ENCODE measurements at places on chromosomes 11 and 22. TPM values are rescaled to one million over a fixed set of nuclear protein-coding genes. Genes with fewer than 3 reads are reported as not detected.
A peak's percentile ranks its signal among the peaks of the same experiment; 100 is the strongest.

DNA sequence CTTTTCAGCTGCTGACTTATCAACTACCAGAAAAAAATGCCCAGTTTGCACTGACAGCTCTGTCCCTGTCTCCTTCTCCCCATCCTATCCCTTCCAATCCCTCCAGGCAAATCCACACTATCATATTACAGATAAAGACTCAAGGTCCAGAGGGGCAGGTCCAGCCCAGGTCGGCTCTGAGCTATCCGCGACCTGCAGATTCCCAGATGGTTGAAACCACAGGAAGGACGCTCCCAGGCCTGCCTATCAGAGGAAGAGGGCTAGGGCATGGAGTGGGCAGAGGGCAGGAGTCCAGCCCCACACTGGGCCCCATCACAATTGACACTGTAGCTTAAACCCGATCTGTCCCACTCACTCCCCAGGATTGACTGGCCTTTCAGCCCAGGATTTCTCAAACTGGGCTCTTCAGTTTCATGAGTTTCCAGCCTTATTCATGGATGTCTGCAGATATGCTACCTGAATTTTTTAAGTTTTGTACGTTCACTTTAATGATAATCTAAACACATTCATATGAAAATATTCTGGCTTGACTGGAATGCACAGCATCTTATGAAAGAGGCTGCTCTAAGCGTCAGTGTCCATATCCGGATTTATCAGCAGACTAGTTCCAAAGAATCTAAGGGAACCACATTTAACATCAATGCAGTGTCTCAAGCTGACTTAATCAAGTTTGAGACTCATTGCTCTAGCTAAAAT is 16.4 kb upstream of the FCHSD2 start:
- DNase-seq: no peak

DNA sequence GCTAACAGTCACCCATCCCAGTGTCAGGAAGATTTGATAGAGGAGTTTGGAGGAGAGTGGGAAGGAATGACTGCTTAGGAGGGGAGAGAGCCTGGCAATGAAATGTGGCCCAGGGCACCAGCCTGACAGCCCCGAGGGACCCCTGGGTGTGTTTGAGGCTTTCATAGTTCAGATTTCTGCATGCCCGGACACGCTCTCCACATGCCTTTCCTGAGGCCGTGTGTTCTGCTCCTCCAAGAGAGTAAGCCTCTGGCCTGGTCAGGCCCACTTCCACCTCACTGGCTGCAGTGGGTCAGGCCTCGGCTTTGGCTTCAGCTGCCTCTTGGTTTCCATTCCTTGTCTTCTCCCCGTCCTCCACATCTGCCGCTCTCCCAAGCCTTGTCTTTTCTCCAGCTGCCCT is 78.4 kb downstream of the C22orf31 start:
- DNase-seq: no peak

DNA sequence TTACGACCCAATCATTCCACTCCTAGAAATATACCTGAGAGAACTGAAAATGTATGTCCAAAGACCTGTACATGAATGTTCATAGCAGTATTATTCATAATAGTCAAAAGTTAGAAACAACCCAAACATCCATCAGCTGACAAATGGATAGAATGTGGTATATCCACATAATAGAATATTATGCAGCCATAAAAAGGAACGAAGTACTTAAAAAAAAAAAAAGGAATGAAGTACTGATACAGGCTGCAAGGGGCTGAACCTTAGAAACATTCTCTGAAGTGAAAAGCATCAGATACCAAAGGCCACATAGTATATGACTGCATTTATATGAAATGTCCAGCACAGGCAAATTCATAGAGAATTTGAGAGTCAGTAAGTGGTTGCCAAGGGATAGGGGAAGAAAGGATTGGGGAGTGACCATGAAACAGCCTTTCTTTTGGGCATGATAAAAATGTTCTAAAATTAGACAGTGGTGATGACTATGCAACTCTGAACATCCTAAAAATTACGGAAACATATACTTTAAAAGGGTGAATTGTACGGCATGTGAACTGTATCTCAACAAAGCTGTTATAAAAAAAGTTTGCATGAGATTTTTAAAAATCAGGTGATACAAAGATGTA is 1.8 kb downstream of the TPST2 start:
- no peak for DNase-seq

- no peak for DNase-seq
Measured at GRCh38 chr11:996681-997080, 39.8 kb downstream of the MUC6 start.

- DNase-seq: no peak
Measured at GRCh38 chr11:1203505-1204271, 19.2 kb upstream of the MUC5B start.

GRCh38 chr11:123111465-123111864 is 49.5 kb upstream of the HSPA8 start:
- no peak for DNase-seq

GRCh38 chr22:26608129-26608528 is 9.7 kb downstream of the CRYBB1 start:
- no peak for DNase-seq

DNA sequence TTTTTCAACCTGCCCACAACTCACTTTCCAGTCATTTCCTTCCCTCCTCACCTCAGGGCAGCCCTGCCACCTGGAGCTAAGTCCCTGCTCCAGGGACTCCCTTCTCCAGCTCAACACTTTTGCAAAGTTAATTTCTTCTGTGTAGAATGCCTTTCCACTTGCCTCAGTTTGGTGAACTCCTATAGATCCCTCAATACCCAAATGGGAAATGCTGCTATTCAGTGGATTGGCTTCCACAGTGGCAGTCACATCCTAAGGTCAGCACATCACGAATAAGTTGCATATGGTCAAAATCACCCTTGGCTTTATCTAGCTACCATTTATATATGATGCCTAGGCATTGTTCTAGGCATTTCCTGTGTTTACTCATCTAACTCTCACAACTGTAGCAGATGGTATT is 23.6 kb downstream of the GDPD5 start:
- DNase-seq: no peak

DNA sequence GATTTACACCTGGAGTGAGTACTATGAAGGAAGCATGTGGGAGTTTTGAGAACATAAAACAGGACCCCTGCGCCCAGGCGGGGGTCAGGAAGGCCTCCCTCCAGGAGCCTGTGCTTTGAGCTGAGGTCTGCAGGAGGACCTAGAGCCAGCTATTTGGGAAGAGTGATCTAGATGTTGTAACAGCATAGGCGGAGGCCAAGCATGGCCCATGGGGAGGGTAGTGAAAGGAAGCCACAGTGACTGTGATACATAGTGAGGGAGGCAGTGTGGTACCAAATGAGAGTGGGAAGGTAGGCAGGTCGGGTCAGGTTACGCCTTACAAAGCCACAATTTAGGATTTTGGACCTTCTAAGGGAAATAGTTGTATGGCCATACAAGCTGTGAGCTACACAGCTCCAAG is 147.5 kb downstream of the PARVA start:
- DNase-seq: no peak

DNA sequence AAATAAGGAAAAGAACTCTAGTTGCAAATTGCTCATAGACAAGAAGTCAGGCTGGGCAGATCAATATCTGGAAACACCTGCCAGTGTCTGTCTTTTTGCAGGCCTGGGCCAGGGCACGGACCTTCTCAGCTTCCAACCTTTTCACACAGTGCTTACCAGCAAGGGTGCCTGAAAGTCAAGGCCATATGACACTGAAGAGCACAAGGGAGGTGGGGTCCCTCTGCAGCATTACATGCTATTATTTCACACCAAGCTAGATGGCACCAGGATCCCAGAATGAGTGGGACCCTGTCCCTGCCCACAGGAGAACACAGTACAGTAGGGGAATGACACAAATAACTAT is 5.9 kb upstream of the PEX26 start:
- DNase-seq: no peak

DNA sequence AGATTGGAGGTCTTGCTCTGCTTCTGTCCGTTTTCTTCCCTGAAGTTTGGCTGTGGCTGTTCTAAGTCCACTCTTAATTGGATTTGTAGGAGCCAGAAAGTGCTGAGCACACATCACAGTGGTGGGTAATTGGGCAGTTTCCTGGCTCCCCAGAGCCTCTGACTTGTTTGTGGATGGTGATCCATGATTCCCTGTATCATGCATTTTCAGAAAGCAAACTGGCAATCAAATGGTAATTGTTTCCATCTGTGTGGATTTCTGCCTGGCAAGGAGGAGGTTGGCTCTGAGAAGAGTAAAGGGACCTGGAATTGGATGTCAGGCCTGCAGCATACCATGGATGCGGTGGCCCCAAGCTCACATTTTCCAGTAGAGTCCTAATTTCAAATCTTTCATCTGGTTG is 49.5 kb downstream of the PPFIBP2 start:
- no peak for DNase-seq

DNA sequence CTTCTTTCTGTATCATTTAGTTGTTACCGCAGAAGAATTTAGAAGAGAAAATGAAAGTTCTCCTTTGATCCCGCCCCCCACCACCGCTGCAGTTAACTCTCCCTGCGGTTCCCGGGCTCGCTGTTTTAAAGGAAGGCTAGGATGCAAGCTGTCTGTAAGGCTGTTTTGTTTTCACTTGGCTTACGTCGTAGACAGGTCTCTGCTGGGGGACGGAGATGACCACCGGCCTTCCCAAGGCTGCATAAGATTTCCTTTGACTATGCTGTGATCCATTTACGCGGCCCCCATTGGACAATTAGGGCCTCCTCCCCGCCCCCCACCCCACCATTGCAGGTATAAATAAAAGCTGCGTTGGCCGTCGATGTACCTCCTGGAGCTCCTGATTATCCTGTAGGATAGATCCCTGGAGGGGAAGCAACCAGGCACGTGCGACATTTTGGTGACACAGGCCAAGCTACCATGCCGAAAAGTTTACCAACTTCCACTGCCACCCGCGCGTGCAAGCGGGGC is 1.4 kb upstream of the CPT1A start:
- DNase-seq: no peak

DNA sequence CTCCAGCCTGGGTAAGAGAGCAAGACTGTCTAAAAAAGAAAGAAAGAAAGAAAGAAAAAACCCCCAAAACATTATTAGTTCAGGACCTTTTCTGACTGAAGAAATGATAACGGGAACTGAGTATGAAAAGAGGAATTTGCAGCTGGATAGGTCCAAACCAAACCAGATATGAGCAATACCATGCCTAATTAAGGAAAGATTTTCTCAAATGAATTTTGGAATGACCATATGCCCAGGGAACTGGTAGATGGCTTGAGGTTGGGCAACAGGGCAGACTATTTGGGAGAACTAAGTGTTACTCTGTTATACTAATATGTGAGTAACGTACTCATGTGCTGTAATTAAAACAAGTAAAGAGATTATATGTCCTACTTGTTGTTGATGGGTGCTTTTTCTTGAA is 186.1 kb downstream of the TMEM135 start:
- no peak for DNase-seq

GRCh38 chr11:85539740-85540139 is 87.4 kb downstream of the DLG2 start:
- DNase-seq: no peak

DNA sequence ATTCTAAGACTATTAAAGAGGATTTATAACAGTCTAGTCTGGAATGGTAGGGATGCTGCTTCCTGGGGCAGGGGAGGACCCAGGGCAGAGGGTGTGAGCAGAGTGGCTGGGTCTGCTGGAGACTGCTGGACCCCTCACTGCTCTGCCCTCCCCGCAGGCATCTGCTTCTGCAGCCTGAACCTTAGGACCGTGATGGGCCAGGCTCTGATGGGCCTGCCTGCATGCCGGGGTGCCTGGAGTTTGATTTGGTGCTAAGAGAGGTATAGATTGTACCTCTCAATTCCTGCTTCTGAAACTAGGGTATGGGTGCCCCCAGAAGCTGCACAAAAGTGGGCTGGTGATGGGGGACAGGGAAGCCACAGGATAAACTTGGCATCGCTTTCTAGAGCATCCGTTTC is 54.9 kb downstream of the CD82 start:
- DNase-seq: no peak

DNA sequence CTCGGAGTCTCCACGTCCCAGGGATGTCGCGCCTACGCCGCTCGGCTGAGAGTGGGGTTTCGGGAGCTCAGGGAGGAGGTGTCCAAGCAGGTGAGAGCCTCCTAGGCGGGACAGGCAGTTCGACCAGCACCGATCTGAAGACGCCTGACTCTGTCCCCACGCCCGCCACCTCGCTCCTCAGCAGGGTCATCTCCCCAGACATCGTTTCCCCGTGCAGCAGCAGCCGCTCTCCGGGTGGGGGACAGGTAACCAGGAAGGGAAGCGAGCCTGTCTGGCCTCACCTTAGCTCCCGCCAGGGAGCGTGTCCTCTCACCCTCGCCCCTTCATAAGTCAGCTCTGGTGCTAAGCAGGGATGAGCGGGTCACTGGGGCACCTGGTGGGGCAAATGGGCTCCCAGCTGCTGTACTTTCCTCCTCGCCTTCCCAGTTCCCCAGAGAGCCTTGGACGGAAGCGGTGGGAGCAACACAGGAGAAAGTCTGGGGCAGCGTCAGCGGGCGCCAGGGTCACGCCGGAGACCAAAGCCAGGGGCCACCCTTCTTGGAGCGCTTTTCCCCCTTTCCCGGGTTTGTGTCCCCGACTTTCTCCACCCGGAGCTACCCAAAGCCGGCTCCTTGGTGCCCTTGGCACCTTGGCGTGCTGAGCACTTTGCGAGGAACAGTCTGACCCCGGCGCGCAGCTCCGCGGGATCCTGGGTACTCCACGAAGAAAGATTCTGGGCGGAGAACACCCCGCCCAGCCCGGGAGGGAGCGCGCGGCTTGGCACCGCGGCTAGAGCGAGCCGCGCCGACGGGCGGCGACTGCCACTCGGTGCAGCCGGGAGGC is 1.6 kb downstream of the SPON1 start:
- peak; percentile 10 for DNase-seq

DNA sequence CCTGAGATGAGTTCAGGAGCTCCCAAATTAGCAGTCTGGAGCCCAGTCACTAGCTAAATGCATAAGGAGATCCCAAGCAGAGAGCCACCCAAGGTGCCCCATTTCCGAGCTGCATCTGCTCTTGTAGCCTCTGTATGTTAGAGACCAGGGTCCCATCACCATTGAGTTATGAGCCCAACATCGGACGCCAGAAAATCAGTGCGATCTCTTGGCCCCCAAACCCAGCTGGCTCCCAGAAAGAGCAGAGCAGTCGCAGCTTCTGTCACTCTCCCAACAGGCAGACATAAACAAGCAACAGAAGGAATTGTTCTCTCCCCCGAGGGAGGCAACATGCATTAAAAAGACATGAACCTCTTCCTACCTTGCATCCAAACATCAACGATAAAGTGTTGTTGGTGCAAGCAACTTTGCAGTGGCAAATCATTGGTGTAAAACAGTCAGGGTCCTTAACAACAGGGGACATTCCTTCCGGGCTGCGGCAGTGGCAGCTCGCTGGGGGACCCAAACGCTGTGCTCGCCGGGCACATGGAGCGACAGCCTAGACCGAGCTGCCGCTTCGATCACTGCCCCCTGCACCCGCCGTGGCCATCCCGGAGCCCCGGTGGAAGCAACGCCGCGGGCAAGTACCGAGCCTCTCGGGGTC is 907.1 kb downstream of the DLG2 start:
- no peak for DNase-seq

GRCh38 chr11:59771605-59772004 is 16.4 kb downstream of the STX3 start:
- no peak for DNase-seq

The EFEMP2 gene
- polyA plus RNA-seq: 89.4 TPM

The MRGPRX4 gene
- not detected for polyA plus RNA-seq

The BATF2 gene
- 0.40 TPM for polyA plus RNA-seq

The PATE3 gene
- not detected for polyA plus RNA-seq

The KCNJ1 gene
- 0.14 TPM for polyA plus RNA-seq

The GNAZ gene
- 3.1 TPM for polyA plus RNA-seq

The SPDYC gene
- not detected for polyA plus RNA-seq

The LRRC4C gene
- 5.2 TPM for polyA plus RNA-seq

The KLHL35 gene
- polyA plus RNA-seq: 4.6 TPM
